ENCODE measurements at places on chromosomes 7 and 10.

DNA sequence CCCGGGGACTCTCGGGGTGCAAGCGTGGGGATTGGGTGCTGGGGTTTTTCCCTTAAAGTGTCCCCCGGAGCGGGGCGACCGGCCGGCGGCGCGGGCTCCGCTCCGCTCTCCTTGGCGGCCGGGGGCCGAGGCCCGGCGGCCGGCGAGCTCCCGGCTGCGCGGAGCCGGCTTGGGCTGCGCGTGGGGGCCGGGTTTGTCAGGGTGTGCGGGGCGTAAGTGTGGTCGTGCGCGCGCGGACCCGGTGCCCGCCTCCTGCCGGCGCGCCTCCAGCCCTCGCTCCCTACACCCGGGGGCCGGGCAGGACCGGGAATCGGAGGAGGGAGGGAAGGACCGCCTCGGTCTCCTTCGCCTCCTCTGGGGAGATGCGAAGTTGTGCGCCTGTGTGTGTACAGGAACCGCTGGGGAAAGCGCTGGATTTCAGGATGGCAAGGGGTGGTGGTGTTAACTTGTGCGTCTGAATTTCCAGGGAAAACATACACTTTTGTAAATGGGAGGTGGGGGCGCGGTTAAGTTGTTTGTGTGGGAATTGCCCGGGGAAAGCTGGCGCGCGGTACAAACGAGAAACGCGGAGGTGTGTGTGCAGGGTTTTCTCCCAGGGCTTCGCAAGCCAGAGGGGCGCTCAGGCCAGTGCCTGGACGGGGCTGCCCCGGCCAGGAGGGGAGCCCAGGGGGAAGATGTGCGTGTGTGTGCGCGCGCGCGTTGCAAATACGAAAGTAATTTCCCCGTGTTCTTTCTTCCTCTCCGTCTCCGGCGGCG lies 737 bp downstream of the ZMIZ1 start:
- peak; percentile 61 for DNase-seq

- DNase-seq, result no peak
Observed at GRCh38 chr10:3264161-3264761, 91.7 kb upstream of the PITRM1 start.

- DNase-seq, result no peak
Observed at GRCh38 chr10:33937036-33937730, 602.7 kb upstream of the NRP1 start.

DNA sequence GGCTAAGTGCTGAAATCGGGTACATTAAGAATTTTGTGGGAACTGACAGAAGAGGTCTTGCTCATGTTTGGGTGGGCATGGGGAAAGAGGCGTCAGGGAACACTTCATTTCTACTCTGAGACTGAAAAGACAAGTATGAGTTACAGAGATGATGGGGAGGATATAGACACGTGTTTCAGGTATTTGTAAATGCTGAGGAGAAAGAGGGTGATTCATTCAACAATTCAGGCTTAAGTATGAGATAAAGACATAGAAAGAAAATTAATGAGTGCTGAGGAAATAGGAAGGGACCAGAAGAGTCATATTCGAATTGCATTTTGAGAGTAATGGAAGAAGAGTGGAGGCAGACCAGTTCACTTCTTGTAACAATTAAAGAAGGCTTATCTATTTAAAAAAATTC lies 143.6 kb downstream of the HBP1 start:
- DNase-seq, result no peak

DNA sequence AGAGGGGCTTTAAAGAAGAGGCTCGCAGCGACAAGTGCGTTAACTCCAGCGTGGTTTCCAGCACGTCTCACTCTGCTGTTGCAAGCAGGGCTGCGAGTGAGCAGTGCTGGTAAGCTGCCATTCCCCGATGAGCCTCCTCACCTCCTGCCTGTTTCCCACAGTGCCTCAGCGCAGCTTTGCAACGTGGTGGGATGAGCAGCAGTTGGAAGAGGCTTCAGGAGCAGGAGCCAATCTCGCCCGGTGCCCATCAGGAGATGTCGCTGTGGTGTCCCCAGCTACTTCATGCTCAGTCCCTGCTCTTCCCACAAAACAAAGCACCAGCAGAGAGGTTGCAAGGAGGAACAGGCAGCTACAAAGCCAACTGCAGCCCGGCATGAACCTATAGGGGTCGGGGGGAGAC lies 2.4 kb upstream of the ADARB2 start:
- DNase-seq, result no peak

DNA sequence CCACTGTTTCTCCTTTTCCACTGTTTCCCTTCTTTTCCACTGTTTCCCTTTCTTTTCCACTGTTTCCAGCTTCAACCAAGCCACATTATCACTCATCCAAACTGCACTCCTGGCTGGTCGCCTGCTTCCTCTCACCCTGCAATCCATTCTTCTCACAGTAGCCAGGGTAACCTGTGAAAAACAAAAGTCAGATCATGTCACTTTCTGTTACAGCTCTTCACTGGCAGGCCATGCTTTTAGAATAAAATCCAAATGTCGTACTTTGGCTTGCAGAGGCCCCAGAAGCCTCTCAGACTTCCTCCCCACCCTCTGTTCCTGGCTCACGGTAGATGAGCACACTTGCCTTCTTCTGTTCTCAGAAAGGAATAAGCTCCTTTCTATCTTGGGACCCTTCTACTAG lies 33.9 kb downstream of the STARD3NL start:
- no peak for DNase-seq

DNA sequence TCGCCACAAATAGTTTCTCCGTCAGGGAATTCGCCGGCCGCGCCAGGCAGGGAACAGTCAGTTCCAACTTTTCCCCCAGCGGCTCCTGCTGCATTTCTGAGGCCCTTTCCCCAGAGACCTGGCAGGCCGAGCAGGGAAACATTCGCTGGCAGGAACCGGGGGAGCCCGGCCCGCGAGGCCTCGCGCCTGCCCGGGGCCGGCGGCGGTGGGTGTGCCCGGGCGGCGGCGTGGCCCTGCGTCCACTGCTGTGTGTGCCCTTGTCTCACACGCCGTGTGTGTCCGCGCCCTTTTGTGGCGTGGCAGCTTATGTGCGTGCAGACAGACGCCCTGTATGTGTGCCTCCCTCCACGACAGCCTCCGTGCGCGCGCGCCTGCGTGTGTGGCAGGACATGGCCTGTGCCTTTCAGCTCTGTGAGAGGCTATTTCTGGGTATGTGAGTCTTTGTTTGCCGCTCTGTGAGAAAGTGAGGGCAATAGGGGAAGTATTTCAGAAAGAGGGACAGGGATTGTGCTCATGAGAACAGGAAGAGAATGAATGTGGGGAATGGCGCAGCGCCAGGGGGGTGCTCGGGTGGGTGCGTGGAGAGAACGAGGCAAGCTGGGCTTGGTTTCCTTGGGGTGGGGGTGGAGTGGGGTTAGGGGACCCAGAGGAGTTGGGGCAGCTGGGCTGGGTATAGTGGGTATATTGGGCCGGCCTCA lies 689 bp upstream of the SMARCD3 start:
- DNase-seq, result peak; percentile 72

GRCh38 chr7:2195400-2196246 lies 37.1 kb downstream of the MAD1L1 start:
- no peak for DNase-seq
